ENCODE measurements at places on chromosomes 3 and 15. TPM values are rescaled to one million over a fixed set of nuclear protein-coding genes. Genes with fewer than 3 reads are reported as not detected.

GRCh38 chr3:2511356-2511755 is 412.7 kb downstream of the CNTN4 start:
- no peak for DNase-seq

DNA sequence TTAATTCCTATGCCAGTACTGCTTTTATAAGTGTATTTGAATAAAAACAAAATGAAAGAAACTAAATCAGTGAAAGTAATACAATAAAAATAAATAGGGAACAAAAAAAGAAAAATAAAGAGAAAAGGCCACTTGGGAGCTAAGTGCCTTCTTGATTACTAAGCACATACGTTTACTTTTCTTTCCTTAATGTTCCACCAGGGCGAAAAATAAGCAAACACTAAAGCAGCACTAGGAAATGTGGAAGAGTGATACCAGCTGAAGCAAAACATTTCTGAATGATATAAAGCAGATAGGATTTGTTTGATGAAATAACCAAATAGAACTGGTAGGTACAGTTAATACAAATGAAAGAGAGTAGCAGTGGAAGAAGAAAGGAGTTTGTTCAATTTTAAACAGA is 132.8 kb upstream of the ZPLD1 start:
- DNase-seq, result no peak

- DNase-seq, result no peak
These were observed 52.5 kb downstream of the TP63 start for GRCh38 chr3:189683546-189684255.

DNA sequence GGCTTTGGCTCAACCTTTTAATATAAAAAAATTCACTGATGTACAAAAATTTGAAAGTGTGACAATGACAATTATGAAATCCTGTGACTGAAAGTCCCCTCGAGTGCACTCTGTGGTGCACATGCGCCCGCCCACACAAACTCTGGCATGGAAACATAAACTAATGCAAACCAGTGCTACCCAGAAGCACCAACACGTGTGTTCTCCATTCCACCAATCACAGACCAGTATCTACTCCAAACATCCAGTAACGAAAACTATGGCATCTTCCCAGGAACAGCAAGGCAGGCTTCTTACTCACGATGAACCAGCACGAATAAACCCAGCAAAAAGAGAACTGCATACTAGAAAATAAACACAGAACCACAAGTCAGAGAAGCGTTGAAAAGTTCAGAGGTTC is 11.7 kb upstream of the NMB start:
- no peak for DNase-seq

GRCh38 chr15:84104853-84105252 is 130.7 kb upstream of the GOLGA6L4 start:
- DNase-seq, result no peak

DNA sequence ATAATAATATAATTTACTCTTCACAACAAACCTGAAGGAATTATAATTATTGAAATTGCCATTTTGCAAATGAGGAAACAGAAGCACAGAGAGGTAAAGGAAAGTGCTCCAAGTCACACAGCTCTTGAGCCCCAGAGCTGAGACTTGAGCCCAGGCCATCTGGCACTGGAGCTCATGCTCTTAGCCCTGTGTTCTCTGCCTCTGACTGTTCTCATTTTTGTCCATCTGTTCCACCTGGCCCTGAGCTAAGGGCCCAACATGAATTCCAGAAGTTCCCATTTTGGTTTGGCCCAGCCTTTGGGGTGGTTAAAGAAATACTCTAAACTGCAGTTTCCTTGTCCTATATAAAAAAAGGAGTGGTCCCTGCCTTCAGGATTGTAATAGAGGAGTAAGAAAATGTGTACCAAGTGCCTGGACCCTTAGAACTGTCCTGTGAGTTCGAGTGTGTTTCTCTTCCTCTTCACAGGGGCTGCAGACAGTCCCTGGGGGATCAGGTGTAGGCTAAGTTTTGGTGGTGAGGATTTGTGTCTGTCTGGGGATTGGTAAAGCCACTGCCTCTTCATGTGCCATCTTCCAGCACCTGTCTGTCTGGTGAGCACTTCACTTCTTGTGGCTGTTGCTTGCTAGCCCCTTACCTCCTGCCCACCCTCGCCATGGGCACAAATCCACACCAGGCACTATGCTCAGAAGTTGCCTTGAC is 91.8 kb downstream of the DNAJB8 start:
- no peak for DNase-seq

DNA sequence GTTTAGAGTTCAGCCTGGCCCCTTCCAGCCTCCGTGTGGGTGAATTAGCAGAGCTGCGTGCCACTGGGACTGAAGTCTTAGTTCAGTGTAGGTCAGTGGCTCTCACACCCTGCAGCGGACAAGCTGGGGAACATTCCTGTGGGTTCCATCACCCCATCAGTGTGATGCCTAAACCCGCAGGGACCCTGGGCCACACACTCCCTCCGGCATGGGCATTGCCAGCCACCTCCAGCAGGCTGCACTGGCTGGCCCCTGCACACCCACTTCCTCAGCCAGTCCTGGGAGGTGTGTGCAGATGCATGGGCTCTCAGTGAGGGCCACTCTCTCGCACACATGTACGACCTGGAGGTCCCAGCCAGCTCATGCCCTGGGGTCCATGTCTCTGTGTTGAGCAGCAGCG is 32.1 kb upstream of the TOPBP1 start:
- DNase-seq, result no peak

- DNase-seq, result peak; percentile 28
These were observed 2.1 kb downstream of the ITGA11 start for GRCh38 chr15:68429691-68430470.

DNA sequence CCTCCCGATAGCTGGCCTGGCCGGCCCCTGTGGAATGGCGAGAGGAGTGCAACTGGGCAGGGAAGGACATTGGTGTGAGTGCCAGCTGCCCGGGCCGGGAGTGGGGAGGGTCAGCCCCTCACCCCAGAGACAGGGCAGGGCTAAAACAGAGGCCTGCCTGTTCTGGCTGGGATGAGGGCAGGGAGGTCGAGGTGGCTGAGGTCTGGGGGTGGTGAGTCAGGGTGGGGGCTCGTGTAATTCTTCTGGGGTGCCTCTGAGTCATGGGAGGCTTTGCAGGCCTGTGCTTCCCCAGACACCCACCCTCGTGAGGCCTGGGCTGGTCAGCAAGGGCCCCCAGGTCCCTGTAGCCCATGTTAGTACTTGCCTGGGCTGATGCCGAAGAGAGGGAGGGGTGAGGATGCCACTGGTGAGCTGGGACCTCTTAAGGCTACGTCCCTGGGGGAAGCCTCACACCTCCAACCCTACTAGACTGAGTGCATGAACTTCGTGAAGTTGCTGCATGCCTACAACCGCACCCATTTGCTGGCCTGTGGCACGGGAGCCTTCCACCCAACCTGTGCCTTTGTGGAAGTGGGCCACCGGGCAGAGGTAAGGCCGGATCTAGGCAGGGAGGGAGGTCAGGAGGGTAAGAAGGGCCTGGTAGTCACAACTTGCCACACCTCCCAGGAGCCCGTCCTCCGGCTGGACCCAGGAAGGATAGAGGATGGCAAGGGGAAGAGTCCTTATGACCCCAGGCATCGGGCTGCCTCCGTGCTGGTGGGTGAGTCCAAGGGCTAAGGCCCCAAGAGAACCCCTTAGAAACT is 1.7 kb downstream of the SEMA3B start:
- no peak for DNase-seq

DNA sequence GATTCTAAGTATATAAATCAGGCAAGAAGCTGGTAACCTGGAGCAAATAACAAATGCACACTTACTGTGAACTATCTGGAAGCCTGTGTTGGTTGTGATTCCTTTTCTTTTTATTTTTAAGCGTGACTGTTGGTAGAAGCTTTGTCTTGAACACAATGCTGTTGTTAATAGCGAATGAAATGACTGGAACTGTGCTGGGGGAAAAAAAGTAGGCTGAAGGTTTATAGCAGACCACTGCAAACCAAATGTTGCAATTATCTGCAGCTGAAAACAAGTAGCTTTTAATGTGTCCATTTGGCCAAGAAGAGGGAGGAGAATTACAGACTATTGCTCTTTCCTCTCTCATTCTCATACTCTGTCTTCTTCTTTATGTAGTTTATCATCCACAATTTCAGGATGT is 184.5 kb upstream of the DNAJC19 start:
- DNase-seq, result no peak

GRCh38 chr15:48533982-48534381 is 111.5 kb downstream of the FBN1 start:
- DNase-seq, result no peak

DNA sequence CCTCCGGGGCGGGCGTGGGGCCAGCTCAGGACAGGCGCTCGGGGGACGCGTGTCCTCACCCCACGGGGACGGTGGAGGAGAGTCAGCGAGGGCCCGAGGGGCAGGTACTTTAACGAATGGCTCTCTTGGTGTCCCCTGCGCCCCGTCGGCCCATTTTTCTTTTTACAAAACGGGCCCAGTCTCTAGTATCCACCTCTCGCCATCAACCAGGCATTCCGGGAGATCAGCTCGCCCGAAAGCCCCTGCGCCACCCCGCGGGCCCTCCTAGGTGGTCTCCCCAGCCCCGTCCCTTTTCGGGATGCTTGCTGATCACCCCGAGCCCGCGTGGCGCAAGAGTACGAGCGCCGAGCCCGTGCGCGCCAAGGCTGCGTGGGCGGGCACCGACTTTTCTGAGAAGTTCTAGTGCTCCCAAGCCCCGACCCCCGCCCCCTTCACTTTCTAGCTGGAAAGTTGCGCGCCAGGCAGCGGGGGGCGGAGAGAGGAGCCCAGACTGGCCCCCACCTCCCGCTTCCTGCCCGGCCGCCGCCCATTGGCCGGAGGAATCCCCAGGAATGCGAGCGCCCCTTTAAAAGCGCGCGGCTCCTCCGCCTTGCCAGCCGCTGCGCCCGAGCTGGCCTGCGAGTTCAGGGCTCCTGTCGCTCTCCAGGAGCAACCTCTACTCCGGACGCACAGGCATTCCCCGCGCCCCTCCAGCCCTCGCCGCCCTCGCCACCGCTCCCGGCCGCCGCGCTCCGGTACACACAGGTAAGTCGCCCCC is at the start of gene THBS1:
Gene THBS1, plus strand, starts transcription at position 595 of the 757 bp plus-strand sequence. CDS start 779 bp downstream, outside the sequence.
- DNase-seq, result peak; percentile 44

GRCh38 chr3:30988769-30989168 is 94.3 kb upstream of the GADL1 start:
- no peak for DNase-seq

DNA sequence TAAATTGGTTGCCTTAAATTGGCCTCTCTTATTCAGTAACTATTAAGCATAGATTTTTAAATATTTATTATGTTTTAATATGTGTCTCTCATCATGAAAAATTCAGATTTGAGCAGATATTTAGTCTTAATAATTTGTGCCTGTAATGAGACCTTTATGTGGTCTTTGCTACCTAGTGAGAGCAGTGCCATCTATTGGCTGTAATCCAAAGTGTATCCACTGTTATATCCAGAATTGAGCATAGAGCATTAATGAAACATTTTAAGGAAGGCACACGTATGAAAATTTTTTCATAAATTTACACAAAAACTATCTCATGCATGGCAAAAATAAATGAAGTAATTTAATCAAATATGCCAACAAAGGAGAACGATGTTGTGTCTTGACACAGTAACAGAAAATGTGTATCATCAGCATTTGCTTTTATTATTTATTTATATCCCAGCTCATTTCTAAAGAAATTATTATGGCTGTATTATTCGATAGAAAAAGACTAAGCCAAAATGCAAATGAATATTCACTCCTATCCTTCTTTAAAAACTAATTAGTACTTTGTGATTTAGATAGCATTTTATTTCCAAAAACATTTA is 203.5 kb downstream of the RSRC1 start:
- DNase-seq, result no peak

DNA sequence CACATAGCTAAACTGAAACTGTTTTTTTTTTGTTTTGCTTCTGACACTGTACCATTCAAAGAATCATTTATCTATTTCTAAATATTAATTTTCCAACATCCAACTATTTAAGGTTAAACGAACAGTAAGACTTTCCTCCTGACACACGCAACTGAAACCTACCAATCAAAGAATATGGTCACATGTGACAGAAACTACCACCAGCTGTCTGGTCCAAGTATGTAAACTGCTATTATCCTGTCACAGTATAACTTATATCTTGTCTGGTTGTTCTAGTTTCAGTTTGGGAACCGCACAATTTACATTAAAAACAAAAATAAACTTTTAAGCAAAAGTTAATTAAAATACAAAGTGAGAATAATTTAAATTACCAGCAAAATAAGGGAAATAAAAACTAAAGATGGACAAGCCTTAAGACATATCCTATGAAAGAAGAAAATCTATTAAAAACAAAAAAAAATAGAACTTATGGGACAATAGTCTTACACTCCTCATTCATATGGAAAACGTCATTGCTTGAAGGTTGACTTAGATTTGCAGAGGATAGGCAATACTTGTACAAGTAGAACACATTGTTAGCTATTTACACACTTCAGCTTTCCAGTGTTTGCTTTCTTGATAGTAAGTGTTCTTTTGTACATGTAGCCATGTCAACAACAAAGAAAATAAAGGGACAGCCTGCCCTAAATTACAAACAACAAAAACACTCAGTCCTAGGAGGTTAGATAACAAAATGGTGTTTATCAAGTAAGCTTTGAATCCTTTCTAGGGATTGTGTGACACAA is 26.8 kb upstream of the CHRM5 start:
- DNase-seq, result no peak

DNA sequence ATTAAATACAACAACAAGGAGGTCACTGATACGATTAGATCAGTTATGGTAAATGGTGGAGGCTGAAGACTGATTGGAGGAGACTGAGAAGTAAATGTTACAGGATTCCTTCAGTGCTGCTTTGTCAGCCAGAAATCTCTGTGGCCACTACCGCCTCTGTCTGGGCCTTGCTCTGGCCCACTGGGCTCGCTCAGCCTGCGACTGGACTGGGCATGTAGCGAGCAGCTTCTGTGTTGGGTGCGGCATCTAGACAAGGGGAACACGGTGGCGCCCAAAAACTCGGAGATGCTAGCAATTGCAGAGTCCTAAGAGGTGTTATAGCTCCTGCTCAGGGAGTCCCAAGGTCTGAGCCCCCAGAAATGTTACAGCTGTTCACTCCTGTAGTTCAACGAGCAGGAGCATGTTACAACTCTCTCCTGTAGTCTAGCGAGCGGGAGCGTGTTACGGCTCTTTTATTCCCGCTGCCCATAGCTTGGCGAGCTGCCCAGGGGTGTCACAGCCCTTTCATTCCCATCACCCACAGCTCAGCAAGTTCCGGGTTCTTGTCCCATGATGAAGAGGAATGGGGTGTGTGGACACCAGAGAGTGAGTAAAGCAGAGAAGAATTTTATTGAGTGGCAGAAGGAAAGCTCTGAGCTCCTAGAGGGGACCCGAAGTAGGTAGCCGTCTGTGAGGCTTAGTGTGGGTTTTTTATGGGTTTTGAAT is 24.7 kb downstream of the SLC15A2 start:
- no peak for DNase-seq

FETUB gene
- not detected for total RNA-seq

C2CD4A gene
- total RNA-seq, result not detected

XPC gene
- 70.2 TPM for total RNA-seq

ARRDC4 gene
- total RNA-seq, result 110 TPM

SEC11A gene
- 35.9 TPM for total RNA-seq
